ENCODE measurements at places on chromosomes 2 and 18.

DNA sequence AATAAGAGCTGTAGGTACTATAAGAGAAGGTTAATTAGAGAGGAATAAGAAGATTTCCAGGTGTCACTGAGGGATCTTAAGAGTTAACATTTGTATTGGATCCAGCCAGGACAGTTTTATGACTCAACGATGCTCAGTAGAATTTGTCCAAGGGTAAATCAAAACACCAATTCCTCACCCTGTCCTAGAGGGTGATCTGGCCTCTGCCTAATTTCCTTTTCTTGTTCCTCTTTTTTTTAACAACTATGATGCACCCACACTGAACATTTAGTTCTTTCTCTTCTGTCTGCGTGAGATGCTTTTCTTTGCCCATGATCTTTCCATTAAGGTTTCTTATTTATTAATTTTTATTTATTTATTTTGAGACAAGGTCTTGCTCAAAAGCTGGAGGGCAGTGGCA, 92.0 kb downstream of the PMS1 start:
- no peak for DNase-seq

DNA sequence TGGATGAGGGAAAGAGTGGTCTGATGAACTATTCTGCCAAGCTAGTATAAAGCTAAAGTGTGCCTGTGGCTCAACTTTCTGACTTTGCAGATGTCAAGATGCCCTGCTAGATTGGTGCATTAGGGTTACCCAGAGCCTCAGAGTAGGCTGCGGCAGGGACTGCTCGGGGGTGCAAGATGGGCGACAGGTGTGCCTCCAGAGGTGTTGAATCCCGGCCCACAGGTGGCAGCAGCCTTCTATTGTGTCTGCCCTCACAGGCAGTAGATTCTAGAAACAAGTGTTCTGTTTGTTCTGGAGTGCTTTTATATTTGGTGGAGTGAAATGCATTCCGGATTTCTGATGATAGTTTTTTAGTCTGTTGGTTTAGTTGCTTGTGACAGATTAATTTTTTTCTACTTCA, 131.6 kb upstream of the IL1R2 start:
- no peak for DNase-seq

DNA sequence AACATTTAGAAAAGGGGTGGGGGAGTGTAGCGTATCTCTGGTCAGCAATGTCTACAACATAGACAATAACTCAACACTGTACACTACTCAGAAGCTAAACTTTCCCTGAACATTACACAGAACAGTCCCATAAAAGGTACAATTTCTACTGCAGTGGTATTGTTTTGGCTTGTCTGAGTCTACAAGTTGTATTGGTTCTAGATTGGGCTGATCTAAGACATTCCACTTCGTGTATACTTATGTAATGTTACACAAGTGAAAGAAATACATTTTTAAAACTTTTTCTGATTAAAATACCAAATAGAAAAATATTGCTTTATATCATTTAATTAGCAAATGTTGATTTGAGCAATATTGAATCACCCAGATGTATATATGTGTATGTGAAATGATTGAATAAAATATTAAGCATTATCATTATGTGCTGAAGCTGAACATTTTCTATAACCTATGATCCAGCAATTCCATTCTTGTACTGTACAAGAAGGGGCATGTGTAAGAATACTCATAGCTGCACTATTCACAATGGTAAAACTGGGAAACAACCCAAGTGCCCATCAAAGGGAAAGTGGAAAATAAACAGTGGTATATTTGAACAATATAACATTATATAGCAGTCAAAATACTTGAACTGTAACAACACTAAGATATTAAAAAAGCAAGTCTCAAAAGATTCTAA, 52.4 kb downstream of the VSNL1 start:
- DNase-seq: no peak

- DNase-seq: peak; percentile 64
Measured at GRCh38 chr2:233501198-233502076, 65.1 kb downstream of the USP40 start.

DNA sequence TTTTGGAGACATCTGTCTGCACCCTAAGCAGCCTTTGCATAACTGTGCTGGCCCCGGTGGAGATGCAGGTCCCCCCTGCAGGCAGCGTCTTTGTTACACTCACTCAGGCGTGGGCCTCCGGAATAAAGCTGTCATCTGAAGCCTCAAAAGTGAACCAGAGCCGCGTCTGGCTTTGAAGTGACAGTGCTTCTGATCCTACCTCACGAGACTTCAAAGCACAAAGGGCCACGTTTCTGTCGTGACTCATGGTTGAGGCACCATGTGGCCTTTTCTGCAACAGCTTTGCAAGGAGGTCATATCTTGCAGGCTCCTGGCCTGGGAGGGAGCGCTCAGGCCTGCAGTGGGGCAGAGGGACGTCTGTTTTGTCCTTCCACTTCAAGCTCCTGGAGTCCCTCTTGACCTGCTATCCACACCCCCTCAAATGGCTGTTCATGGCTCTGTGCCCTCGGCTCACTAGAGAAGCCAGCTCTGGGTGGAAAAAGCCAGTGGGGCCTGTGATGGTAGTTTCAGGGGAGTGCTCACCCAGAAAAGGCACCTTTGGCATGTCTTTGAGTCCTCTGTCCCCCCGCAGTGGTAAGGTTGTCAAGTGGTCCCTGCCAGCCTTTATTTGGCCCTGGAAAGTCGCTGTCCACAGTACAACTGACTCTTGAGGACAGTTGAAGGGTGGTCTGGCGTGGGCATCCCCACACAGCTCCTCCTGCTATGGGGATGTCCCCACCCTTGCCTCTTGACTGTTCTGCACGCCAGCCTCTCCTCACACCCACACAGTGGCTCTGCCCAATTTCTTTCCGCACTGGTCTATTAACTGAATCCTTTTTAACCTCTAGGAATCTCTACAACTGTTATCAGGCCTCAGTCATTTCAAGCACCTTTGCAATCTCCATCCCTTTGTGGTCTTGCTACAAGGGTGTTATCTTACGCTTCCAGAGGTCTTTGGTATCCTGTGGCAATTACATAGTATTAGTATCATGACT, 19.3 kb downstream of the GPR55 start:
- DNase-seq: no peak

GRCh38 chr2:28390241-28390745, 2.4 kb upstream of the FOSL2 start:
- peak; percentile 88 for DNase-seq

GRCh38 chr2:54853616-54854310, 130.3 kb downstream of the EML6 start:
- no peak for DNase-seq
